ENCODE measurements at places on chromosomes 5 and 9.

DNA sequence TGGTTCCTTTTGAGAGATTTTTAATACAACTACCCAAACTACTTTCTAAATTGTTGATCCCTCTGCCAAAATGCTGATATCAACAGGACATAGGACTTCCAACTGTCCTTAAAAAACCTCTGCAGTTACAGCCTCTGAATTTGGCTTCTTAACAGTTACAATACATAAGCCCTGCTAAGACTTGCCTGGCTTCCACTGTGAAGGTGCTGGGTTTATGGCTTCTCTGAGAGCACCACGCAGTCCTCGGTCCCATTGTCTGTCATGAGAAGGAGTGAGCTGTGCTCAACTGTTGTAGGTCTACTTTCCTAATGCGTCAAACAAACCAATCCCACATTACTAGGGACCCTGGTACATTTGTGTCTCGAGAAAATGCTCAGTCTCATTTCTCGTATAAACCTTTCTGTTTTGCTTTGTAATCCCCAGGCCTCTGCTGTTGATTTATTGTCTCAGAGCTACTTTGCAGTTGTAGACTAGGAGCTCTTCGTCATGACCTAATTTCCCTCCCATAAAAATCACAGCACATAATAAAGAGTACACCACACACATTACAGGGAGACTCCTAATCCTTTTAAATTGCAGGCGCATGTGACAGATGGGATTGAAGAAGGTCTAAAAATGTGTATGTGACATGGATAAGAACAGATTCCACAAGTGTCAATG is 274.9 kb downstream of the NR3C1 start:
- DNase-seq: no peak

DNA sequence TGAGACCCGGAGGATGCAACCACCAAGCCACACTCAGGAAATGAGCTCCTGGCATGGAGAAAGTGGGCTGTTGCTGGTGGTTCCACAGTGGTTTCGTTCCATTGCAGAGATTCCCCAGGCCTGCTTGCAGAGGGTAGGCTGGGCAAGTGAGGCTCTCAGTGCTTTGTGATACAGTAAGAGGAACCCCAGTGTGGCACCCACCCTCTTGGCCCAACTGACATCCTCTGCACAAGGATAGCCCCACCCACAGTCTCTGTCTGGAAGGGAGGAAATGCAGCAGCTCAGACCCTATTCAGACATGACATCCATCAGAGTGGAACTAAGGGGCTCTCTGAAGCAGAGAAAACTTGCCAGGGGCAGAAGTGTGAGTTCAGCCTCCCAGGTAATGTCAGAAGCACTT is 69.6 kb upstream of the FSTL4 start:
- DNase-seq: no peak

DNA sequence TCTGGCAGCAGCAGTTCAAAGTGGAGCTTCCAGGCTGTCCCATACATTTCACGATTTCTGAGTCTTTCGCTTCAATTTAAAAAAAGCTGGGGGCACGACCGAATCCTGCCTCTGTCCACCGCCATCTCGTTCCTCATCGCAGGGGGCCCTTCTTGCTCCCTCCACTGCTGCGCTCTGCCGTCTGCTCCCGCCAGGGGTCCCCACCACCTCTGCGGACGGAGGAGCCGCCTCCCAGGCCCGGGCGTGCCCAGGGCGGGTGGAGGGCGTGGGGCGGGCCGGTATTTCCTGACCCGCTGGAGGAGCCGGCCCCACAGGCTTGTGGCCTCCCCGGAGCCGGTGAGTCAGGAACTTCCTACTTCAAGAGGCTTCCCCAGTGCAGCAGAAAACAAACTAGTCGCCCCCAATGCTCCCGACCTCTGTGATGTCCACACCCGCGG is 50.4 kb downstream of the USP20 start:
- DNase-seq: peak; percentile 81

- DNase-seq: no peak
Measured at GRCh38 chr5:68545636-68546295, 330.2 kb downstream of the PIK3R1 start.

- DNase-seq: no peak
Measured at GRCh38 chr5:80037366-80037765, 2.2 kb downstream of the THBS4 start.

DNA sequence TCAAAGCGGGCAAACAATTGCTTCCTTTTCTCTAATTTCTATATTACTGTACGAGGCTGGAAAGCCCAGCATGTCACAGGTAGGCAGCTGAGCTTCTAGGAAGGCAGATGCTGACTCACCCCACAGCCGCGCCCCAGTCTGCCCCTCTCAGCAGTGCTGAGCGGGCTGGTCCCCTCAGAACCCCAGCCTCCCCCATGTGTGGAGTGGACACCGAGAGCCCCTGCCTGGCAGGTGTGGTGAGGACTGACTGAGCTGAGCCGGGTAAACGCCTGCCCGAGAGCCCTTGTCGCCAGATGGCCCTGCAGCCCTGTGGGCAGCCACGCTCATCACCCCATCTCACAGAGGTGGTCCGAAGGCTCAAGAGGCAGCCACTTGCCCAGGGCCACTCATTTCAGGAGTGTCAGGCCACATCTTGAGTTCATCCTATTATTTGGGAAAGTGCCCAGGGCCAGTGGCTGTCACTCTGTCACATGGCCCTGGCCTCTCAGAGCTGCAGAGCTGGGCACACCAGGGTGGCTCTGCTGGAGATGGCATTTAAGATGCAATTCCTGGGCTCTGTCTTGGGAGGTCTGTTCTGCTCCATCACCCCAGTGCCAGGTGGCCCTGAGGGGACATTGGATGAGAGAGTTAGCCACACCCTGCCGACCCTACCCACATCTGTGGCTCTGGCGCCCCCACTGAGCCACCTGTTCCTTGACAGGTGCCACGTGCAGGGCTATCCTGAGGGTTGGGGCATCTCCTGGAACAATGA is 12.4 kb downstream of the CARD19 start:
- no peak for DNase-seq

All from HL-60 (cell line).